ENCODE measurements at places on chromosomes 2 and 18. TPM values are rescaled to one million over a fixed set of nuclear protein-coding genes. Genes with fewer than 3 reads are reported as not detected.

The YES1 gene
- 19.0 TPM for total RNA-seq

The SIX3 gene
- not detected for total RNA-seq

The ITGB6 gene
- total RNA-seq, result not detected

The CYBRD1 gene
- total RNA-seq, result 1.2 TPM

The TOGARAM2 gene
- 5.0 TPM for total RNA-seq

The STPG4 gene
- total RNA-seq, result not detected

DNA sequence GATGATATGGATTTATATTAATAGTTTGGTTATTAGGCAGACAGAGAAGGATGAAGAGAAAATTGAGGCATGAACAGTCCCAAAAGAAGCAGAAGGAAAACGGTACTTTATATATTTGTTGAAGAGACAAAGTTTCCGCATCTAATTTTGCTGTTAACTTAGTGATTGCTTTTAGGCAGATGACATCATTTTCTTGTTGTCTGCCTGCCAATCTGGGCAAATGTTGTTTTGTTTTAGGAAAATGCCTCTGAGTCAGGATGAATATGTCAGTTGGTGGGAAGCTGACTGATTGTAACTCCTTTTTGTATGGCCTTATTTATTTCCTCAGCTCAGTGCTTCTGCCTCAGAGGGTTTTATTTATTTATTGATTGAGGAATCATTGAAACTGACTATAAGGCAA, 52.5 kb upstream of the CAVIN2 start:
- no peak for DNase-seq

DNA sequence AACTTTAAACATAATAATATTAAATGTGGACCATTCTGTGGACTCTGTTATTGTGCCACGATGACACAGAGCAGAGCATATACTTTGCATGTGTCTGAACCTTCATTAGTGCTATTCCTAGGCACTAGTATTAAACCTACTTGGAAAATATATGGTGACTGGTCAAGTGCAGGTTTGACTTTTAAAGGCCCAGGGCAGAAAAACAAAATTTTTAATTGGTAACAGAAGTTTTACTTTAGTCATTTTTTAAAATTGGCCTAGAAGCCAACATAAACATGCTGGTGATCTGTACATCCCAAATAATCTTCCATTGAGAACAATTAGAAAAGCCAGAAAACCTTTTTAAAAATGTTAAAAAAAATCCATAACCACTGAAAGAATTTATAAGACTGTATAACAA, 16.6 kb downstream of the LDAH start:
- DNase-seq, result no peak

- no peak for DNase-seq
Measured at GRCh38 chr2:168035458-168035857, 211.9 kb downstream of the STK39 start.

- DNase-seq, result no peak
Measured at GRCh38 chr2:124079045-124079444, 54.0 kb downstream of the CNTNAP5 start.

DNA sequence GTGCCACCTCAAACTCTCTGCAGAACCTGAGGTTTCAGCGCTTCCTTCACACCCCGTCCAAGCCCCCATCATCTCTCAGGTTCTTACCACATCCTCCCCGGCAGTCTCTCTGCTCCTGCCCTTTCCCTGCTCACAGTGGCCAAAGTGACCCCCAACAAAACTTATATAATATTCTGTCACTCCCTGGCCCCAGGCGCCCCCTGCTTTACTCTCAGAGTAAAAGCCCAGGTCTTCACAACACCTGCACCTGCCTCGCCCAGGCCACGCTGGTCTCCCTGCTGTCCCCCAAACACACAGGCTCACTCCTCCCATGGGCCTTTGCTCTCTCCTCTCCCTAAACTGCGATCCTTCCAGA, 6.4 kb downstream of the ITGB1BP1 start:
- no peak for DNase-seq

DNA sequence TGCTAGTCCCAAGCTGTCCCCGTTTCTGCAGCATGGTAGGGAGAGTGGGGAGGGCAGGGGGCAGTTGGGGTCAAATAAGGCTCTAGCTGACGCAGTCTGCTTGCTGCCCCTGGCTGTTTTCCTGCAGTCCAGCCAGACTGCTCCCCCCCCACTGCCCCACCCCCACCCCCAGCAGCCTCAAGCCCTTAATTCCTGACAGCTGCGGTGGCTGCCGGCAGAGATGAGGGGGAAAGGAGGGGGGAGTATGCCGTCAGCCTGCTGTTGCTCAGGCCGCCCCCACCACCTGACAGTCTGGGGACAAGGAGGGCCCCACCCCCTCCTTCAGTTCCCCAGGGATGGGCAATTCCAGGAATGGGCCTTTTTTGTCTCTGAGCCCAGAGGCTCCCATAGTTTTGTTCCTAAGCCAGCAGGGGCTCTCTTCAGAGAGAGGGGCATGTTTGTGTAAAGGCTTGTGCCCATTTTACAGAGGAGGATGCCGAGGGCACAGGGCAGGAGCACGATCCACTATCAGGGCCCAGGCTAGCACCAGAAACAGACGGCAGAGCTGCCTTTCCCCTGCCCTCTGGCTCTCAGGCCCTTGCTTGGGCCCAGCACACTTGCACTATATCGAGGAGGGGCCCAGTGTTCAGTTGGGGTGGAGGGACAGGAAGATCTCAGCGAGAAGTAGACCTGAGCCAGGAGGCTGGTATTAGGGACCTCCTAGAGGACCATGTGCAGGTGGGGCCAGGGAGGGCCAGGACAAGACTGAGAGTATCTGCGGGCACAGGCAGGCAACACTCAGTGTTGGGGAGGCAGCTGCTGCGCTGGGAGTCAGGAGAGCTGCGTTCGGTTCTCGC, 1.5 kb upstream of the WNT10A start:
- no peak for DNase-seq

DNA sequence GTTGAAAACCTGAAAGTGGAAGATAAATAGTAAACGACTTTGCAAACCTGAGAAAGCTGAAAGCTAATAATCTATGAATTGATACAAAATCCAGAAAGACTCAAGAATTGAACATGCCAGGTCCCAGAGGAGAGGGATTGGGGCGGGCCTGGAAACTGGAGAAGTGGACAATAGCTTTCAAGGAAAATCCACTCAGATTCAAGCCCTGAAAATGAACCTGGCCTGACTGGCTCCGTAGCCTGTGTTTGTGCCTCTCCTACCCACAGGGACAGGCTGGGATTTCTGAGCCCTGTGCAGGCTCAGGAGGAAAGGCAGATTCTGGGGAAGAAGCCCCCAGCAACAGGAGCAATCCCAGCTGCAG, 274.8 kb upstream of the HS6ST1 start:
- no peak for DNase-seq

DNA sequence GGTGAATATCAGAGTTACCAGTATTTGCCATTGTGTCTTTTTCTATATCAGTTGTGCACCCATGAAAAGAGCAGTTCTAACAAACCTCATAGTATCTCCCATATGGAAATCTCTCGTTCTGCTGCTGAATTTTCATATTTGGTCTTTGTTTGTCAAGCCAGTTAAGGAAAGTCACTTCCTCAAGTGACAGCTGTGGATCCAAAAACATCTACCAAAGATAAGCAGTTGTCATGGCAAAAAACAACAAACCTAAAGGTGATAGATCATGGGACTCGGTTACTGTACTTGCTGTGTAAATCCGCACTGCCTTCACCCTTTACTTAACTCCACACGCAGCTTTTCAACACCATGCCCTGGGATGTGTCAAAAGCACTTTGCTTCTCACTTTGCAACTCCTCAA, 17.3 kb downstream of the BMP10 start:
- no peak for DNase-seq

DNA sequence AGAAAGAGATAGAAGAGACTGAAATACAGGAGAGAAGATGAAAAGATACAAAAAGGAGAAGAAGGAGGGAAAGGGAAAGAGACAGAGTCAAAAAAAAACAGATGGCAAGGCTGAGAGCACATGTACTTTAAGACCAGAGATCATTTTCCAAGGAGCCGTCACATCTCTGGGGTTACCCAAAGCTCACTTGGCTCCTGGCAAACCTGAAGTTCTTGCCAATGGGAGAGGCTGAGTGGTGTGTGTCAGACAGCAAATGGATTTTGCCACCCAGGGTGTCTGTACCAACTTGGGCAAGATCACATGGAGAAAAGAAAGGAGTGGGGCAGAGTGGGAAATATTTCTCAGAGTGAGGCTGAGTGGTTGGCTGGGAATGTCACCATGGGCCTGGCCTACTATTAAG, 219.3 kb upstream of the TNP1 start:
- DNase-seq, result no peak

GRCh38 chr2:65431421-65432226, 775 bp downstream of the SPRED2 start:
- peak; percentile 46 for DNase-seq

GRCh38 chr18:63378919-63379638, 12.1 kb upstream of the KDSR start:
- no peak for DNase-seq

- no peak for DNase-seq
Measured at GRCh38 chr2:57776916-57777315, 269.7 kb upstream of the VRK2 start.

DNA sequence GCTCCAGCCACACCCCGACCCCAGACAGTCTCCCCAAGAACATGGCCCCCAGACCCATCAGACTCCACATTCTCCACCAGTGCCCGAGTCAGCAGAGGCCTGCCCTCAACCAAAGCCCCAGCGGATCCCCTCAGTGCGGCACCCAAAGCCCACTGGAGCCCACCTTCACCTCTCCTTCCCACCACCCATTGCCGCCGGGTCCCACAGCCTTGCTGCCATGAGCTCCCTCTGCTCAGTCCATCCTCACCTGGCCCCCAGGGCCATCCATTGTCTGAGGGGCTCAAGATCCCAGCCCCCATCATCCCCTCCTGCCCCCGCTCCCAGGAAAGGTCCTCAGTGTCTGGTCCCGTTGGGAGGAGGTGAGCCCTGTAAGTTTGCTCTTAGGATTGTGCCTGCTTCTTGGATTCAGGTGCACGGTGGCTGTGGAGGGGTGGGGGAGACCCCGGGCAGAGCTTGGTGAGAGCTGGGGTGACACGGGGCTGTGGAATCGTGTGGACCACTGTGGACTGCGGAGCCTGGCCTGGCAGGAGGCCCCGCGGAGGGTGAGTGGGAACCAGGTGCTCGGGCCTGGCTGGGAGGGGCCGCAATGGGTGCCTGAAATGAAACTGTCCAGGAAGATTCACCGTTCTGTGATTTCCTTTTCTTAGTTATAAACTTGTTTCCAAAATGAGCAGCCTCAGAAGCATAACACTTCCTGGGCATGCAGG, 32.7 kb upstream of the GPC1 start:
- DNase-seq, result no peak

- DNase-seq, result no peak
Measured at GRCh38 chr2:47307066-47307465, 95.9 kb upstream of the MSH2 start.

DNA sequence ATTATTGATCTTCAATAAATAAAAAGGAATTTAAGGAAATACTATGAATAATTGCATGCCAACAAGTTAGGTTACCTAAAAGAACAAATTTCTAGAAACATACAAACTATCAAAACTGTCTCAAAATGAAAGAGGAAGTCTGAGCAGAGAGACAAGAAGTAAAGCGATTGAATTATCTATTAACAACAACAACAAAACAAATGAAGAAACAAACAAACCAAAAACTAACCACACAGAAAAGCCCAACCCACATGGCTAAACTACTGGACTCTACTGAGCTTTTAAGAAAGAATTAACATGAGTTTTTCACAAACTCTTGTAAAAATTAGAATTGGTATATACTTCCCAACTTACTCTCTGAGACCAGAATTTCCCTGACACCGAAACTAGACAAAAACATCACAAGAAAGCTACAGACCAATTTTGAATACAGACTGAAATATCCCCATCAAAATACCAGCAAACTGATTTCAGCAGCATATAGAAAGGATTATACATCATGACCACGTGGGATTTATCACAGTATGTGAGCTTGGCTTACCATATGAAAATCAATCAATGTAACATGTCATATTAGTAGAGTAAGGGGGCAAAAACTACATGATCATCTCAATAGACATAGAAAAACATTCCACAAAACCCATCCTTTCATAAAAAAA, 16.6 kb upstream of the GALNT1 start:
- no peak for DNase-seq

DNA sequence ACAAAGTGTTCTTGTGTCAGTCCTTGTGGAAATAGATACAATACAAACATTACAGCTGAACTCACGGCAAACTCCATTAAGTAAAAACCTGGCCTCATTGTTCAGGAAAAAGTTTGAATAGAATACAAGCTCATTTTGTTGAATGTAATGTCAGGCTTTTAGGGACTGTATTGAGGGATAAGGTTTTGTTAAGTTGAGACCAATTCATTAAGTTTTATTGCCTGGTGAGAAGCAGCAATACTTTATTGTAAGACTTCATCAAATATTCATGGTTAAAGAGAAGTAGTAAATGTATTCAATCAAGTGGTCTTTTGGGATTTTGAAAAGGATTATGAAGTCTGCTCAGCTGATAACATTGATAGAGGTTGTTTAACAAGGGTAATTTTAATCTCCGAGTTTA, 35.4 kb upstream of the METAP1D start:
- no peak for DNase-seq

GRCh38 chr18:60391571-60392226, 19.1 kb upstream of the MC4R start:
- no peak for DNase-seq

GRCh38 chr2:156340377-156340776, 7.9 kb upstream of the NR4A2 start:
- DNase-seq, result no peak

Measured in CD8-positive, alpha-beta memory T cell (primary cell).